ENCODE measurements at places on chromosomes 5 and 9.

DNA sequence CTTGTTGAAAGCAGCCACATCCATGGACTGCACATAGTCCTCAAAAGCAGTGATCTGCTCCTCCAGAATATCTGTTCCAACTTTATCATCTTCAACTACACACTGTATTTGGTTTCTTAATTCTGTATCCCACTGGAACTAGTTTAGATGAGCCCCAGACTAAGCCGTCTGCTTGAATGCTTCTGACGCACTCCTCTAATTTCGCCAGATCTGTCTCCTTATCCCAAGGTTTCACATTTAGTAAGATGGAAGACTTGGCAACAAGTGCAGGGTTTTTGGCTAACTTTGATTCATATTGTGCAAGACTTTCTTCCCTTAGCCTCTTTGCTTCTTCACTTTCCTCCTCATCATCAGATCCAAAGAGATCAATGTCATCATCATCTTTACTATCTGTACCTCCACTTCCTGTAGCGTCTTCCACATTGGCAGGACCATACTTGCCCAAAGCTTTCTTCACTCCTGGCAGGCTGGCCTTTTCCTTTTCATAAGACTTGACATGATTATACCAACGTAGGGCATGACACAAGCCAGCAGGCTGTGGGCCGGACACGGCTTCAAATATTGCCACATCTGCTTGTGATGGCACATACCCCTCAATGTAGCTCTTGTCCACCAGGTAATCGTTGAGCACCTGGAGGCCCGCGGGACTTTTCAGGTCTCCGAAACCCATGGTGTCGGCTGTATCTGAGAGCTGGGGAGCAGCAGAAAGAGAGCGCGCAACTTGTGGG lies 56.2 kb upstream of the PIK3R1 start:
- DNase-seq: no peak

GRCh38 chr5:159227452-159227851 lies 18.1 kb upstream of the RNF145 start:
- DNase-seq: no peak

GRCh38 chr5:130502702-130503101 lies 598.4 kb downstream of the CHSY3 start:
- DNase-seq: no peak

GRCh38 chr9:37486616-37487548 lies 1.1 kb downstream of the POLR1E start:
- DNase-seq: no peak

- no peak for DNase-seq
These were observed 41.7 kb downstream of the B4GALT1 start for GRCh38 chr9:33125461-33125860.

DNA sequence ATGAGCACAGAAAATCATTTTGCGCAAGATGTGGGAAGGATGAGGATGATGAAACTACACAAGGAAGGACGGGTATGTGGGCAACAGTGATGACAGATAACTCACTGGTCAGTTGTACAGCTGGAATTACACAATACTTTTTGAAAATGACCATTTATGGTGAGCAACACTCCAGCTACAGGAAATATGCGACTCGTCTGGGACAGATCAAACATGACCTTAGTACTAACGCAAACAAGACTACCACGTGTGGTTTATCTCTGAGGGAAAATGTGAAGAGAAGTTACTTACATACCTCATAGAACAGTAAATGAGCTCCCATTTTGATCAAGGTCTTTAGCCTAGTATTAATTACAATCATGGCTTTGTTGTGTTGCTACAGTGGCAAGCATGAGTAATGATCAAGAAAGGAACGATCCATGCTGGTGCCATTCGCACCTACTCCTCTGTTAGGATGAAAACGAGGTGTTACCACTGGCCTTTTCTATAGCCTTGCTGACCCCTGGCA lies 456.9 kb downstream of the BNC2 start:
- no peak for DNase-seq

GRCh38 chr5:32462618-32463017 lies 18.1 kb upstream of the ZFR start:
- DNase-seq: peak; percentile 66

GRCh38 chr9:68851657-68852056 lies 146.6 kb downstream of the PIP5K1B start:
- DNase-seq: no peak

DNA sequence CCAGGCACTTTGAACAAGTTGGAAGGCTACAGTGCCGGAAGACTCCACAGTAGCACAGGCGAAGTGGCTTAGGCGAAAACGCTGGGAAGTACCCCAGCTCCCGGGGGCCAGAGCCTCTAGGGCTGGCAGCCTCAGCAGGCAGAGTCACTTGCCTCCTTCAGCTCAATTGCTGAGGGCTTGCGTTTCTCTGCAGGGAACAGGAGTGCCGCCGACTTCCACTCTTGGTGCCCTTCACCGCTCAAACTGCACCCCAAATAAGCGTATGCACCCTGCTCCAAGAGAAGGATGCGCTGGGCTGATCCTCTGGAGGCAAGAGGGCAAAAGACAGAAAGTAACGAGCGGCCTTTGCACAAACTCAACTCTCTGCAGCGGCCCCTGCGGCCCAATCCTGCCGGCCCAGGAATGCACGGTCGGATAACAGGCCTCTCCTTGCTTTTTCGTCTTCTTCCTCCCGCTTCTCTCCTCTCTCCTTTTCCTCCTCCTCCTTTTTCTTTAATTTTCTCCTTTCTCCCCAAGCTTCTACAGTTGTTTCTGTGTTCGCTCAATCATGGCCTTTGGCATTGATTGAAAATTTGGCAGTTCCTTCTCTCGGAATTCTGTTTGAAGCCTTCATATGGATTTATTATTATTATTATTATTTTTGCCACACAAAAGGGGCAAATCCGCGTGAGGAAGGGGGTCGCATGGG lies 1.1 kb upstream of the S1PR3 start:
- DNase-seq: peak; percentile 55

Data from activated CD8-positive, alpha-beta memory T cell treated with anti-CD3 and anti-CD28 coated beads, Interleukin-2, amount 50 U/mL, for 48 hours (primary cell).